ENCODE measurements at places on chromosomes 12 and 14.
A peak's percentile ranks its signal among the peaks of the same experiment; 100 is the strongest.

GRCh38 chr14:80634106-80634758 lies 307.3 kb downstream of the CEP128 start:
- no peak for DNase-seq

GRCh38 chr12:127294651-127295210 lies 972.2 kb upstream of the TMEM132C start:
- DNase-seq = no peak

- DNase-seq = no peak
These were observed 18.7 kb downstream of the HVCN1 start for GRCh38 chr12:110670161-110670701.

DNA sequence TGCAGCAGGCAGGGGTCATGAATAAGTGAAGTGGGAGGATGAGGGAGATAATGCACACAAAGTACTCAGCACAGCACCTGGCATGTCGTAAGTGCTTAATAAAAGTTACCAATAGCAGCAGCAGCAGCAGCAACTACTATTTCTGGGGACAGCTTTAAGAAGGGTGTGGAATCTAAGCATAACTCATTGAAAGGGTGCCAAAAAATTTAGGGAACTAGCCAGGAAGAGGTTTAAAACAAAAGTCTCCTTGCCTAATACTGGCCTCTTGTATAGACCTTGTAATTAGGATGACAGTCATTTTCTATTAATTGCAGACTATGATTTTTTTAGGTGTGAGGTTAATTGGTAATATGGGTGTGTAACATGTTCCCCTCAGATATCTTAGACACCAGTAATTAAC lies 179.9 kb downstream of the PTPN11 start:
- DNase-seq = no peak

- DNase-seq = no peak
These were observed at the start of gene MFAP5 for GRCh38 chr12:8662593-8662992. MFAP5 (minus strand) TSS chr12:8662826; CDS start chr12:8662104, 722 bp downstream.

DNA sequence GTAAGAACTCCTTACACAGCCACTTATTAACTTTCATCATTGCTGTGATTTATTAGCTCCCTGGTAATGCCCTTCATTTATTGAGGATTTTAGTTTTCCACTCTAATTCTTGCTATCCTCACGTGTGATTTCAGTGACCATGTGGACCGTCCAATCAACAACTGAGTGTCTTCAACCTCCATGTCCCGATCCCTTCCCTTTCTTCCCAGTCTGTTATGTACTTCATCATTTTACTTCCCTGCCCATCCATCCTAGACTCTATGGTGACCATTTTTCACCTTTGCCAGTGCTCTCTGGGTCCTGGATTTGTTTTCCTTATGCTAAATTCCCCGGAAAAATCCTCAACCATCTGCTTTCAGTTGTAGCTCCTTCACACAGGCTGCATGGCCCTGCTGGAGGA lies 111.0 kb downstream of the MSRB3 start:
- peak; percentile 48 for DNase-seq

DNA sequence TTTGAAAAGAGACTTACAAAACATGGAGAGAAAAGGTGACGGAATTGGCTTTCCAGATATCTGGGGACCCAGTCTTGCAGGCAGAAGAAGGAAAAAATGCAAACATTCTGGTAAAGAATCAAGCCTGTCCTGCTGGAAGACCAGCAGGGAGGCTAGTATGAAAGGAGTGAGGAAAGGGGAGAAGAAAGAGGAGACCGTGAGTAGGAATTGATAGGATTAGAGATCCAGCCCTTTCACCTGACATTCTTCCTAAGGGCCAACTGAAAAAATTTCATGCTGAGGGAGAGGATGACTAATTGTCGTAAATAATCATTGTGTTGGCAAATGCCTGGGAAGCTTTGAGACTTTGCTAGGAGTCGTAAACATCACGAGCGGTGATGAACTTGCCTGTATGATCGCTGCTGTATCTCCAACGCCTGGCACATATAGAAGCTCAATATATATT lies 12.1 kb downstream of the BHLHE41 start:
- DNase-seq = no peak

- no peak for DNase-seq
These were observed 12.1 kb downstream of the SYNE3 start for GRCh38 chr14:95504135-95505029.

DNA sequence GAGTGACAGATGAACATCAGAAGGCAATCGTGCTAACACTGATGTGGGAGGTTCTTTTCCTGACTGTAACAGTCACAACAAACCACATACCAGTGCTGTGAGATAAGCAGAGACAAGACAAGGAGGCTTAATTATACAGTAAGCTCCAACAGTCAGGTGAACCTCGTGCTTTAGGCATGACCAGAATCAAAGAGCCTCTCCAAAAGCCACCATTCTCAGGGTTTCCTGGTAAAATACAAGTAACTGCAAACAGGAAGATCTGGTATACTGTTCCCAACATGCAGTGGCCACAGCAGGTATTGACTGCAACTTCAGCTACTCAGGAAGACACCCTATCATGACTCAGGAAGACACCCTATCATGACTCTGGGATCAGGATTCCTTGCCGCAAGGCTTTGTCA lies 47.3 kb upstream of the GTF2A1 start:
- DNase-seq = no peak

GRCh38 chr14:51430633-51431032 lies 190.6 kb downstream of the TMX1 start:
- DNase-seq = no peak

GRCh38 chr14:100490252-100490651 lies 97.0 kb downstream of the BEGAIN start:
- no peak for DNase-seq

DNA sequence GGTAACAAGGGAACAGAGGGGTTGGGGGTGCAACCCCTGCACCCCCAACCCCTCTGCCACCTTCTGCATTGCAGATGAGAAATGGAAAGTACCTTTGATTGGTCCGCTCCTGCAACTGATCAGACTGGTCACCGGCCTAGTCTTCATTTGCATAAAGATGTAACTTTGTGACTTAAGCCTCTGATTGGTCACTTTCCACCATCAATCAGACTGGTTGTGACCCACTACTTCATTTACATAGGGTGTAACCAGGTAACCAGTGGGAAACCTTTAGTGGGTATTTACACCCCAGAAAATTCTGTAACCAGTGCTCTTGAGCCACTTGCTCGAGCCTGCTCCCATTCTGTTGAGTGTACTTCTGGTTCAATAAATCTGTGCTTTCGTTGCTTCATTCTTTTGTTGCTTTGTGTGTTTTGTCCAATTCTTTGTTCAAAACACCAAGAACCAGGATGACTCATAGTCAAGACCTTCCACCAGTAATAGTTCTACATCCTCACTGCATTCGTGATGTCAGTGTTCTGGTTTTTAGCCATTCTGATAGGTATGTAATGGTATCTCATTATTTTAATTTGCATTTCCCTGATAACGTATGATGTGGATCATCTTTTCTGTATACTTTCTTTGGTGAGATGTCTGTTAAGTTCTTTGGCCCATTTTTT lies 30.8 kb downstream of the LEMD3 start:
- DNase-seq = no peak

- DNase-seq = no peak
These were observed 72.3 kb downstream of the CDK17 start for GRCh38 chr12:96327889-96328288.

DNA sequence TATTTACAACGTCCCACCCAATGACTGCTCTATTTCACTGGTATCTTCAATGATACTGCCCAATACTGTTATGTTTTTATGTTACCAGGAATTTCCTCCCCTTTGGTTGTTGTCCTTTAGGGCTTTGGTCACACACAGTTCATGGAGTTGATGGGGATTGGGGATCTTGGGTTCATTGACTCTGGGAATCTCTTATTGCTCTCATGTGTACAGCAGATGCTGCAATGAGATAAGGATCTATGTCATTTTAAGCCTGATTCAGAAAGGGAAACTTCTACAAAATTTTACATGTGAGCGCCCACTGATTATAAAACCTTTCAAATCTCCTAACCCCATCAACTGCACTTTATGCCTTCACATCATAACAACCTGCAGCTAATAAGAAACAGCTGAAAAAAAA lies 67.2 kb downstream of the FAR2 start:
- no peak for DNase-seq

DNA sequence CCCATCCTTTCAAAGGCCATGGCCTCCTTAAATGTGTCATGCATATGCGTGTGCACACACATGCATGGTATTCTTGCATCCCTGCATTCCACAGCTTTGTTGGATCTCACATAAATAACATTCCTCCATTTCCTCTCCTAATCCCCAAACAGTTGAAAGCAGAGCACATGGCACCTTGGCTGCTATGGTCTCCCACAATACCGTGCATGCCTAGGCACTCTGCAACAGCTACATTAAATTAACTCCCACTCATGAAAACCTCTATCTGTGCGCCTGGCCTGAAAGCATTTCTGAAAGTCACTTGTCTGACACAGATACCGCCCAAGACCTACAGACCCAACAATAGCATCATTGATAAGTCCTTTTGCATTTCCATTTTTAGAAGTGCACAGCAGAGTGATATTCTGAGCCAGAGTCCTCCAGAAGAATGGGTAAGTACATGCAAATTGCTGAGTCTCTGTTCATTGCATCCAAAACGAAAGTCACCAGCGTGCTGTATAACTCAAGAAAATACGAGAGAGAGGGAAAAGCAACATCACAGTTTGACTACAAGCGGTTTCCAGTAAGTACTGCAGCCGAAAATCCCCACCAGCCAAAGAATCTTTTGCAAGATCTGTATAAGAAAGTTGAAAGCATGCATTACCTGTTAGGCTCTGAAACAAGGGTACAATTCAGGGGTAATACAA lies 436 bp downstream of the ASB2 start:
- DNase-seq = no peak

GRCh38 chr12:51460519-51460918 lies 35.9 kb downstream of the SLC4A8 start:
- no peak for DNase-seq

GRCh38 chr14:96203635-96204034 lies 1.0 kb upstream of the BDKRB2 start:
- DNase-seq = no peak

- no peak for DNase-seq
These were observed 230.5 kb upstream of the EGLN3 start for GRCh38 chr14:34181338-34181737.

DNA sequence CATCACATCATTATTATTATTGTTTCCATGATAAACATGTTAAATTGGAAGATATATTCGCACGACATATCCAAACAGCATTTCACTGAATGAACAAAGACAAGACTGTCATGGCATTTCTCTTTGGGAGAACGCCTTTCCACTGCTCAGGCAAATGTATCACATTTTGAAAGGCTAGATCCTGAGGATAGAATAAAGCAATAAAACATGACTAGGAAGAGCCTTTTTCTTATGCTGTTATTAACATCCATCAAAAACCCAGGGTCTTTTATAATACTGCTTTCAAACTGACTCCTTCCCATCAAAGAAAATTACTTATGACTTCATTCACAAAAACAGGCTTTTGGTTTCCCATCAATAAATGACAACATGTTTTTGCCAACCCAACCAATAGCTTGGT lies 630.9 kb downstream of the TMTC2 start:
- DNase-seq = no peak

GRCh38 chr14:63727231-63727735 lies 582 bp downstream of the SGPP1 start:
- DNase-seq = peak; percentile 39

DNA sequence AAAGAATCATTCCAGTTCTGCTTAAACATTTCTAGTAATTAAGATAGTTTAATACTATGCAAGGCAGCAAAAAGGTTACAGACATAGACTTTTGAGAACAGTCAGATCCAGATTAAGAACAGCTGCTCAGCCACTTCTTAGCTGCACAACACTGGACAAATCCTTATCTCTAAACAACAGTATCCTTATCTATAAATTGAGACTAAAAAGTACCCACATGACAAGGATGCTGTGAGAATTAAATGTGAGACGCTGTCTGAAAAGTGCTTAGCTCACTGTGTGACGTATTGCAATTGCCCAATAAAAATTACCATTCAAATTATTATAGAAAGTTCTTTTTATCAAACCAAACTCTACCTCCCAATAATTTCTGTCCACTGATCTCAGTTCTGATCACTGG lies 35.5 kb downstream of the BORCS5 start:
- no peak for DNase-seq

DNA sequence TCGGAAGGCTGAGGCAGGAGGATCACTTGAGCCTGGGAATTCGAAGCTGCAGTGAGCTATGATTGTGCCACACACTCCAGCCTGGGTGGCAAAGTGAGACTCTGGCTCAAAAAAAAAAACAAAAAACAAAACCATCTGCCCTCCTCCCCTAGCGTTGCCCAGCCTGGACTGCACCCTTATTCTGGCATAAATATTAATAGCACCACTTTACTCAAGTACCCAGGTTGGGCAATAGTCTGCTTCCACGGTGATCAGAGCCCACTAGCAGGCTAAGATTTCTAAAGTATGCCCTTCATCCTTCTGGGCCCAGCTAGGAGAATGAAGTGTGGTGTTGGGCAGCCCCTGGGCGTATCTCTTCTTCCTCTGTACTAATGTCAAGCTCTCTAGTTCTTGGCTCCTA lies 33.3 kb downstream of the KCTD10 start:
- no peak for DNase-seq

- DNase-seq = no peak
These were observed 16.8 kb downstream of the SCAF11 start for GRCh38 chr12:45973526-45973925.

DNA sequence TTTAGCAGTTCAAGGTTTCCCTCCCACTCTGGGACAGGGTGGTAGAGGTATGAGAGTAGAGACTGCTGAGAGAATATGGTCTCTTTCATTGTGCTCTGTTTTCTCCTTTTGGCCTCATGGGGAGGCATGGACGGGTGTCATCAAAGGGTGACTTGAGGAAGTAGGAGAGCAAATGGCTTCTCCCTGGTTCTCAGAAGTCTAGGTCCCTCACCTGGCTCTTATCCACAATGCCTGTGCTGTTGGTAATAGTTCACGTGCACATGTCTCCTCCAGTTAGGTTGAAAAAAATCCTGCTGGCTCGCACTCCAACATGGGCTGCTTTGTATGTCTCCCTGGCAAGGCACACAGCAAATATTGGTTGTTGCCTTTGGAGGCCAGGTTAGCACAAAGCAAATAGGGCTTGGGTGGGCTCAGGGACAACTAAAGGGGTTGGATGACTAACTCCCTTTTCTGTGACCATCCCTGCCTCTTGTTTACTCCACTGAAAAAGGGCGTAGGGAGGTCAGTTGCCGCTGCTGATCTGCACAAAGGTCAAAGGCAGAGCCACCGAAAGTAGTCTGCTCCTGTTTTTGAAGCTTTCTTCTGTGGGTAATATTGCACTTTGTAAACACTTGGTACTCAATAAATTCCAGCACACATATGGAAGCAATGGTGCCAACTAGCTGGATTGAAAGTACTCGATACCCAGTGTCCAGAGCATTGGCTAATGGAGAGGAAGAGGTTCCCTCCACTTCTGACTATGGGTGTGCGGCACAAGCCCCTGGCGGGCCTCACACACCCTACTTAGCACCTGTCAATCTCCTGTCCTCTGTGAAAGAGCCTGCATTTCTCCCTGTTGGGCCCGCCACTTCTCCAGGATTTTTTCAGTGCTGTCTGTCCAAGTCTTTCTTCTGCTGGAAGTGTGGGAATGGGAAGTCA lies 121.8 kb downstream of the SLC38A6 start:
- no peak for DNase-seq

Measured in WERI-Rb-1 (cell line).